Progenitor cell of endocrine pancreas (in vitro differentiated cells): ENCODE measurements at places on chromosomes 1 and 21. TPM values are rescaled to one million over a fixed set of nuclear protein-coding genes. Genes with fewer than 3 reads are reported as not detected.

APH1A gene
- 129 and 136 TPM in 2 replicates for total RNA-seq

RAP1GAP gene
- total RNA-seq: 15.3 and 16.1 TPM in 2 replicates

- H3K4me1 ChIP-seq: no peaks in the 10 kb centered on the region
- H3K27me3 ChIP-seq: no peaks in the 10 kb centered on the region
- no peak for DNase-seq
- no peak overlapping the region for H3K27ac ChIP-seq
- no peak overlapping the region for H3K4me3 ChIP-seq
Observed at GRCh38 chr1:46277658-46278373, 25.6 kb downstream of the LRRC41 start.

GRCh38 chr1:93446837-93447451 is 974 bp upstream of the FNBP1L start:
- no peak for DNase-seq
- H3K36me3 ChIP-seq: no peaks in the 10 kb centered on the region
- H3K27me3 ChIP-seq: no peaks in the 10 kb centered on the region
- H3K4me1 ChIP-seq: peaks cover 28% of the 10 kb centered on the region
- peak overlapping the region; percentile 99 for H3K4me3 ChIP-seq
- H3K27ac ChIP-seq: peak overlapping the region; percentile 74

- peaks cover 5% of the 10 kb centered on the region for H3K4me1 ChIP-seq
- H3K27ac ChIP-seq: no peak overlapping the region
- H3K4me3 ChIP-seq: no peak overlapping the region
- DNase-seq: no peak
Observed at GRCh38 chr1:202179828-202180750, 13.5 kb upstream of the LGR6 start.

GRCh38 chr1:38699330-38700076 is 160.1 kb downstream of the RRAGC start:
- H3K4me3 ChIP-seq: no peak overlapping the region
- no peaks in the 10 kb centered on the region for H3K36me3 ChIP-seq
- peaks cover 9% of the 10 kb centered on the region for H3K27me3 ChIP-seq

DNA sequence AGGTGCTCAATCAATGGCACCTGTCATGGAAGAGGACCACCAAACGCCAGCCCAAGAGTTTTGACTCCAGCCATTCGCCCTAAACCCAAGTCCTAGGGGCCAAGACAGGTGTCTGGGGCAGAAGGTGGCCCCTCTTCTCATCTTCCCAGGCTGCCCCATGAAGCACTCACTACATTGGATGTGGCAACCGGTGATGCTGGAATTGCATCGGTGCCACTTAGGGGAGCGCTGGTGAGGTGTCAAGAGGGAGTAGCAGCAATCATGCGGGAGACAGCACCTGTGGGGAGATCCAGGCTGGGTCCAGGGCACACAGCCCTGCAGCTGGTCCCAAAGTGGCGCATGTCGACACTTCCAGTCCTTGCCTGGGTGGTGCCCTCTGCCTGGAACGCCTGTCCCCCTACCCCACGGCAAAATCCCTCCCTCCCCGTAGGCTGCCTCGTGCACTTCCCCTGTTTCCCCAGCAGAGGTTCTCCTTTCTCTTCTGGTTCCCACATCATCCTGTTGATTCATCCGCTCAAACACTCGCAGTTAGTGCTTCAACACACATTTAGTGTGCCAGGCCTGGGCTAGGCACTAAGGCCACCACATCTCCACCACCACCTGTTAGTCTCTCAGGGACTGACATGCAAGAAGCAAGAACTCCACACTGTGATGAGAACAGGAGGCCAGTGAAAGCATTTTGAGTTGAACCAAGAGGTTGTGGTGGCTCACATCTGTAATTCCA is 18.5 kb downstream of the PLA2G2D start:
- no peaks in the 10 kb centered on the region for H3K36me3 ChIP-seq
- H3K27me3 ChIP-seq: peaks cover 19% of the 10 kb centered on the region
- H3K4me1 ChIP-seq: no peaks in the 10 kb centered on the region
